Fibroblast of villous mesenchyme (primary cell): ENCODE measurements at places on chromosomes 3 and 15. TPM values are rescaled to one million over a fixed set of nuclear protein-coding genes. Genes with fewer than 3 reads are reported as not detected.

Gene CDHR4
- not detected in 2 replicates for total RNA-seq

Gene KCNH8
- total RNA-seq: not detected in 2 replicates

Gene CIB2
- total RNA-seq: 4.8 and 11.7 TPM in 2 replicates

Gene PSTPIP1
- total RNA-seq: not detected in 2 replicates

- DNase-seq: no peak
Measured at GRCh38 chr3:25257026-25257425, 171.0 kb upstream of the RARB start.

DNA sequence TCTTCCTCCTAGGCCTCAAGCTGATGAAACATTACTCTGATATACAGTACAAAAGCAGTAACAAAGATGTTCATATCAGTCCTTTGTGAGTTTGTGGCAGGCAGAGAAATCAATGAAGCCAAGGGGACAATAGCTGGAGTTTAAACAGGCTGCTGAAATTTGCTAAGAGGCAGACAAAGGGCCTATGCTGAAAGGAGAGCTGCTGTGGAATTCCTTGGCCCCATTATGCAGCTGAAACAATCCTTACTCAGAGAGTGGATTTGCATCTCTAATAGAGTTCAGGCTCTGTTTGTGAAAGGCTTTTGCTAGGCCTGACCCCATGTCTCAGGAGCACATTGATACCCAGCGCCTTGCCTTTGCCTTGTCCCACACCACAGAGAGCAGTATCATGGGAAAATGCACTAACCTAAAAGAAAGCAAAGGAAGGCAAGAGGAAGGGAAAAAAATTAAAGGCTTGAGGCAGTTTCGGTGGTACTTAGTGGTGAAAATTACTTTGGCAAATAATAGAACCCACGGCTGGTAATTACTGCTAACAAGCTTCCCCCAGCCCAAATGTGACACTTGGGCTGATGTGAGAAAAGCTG lies 195.0 kb upstream of the EPHA3 start:
- no peak for DNase-seq

DNA sequence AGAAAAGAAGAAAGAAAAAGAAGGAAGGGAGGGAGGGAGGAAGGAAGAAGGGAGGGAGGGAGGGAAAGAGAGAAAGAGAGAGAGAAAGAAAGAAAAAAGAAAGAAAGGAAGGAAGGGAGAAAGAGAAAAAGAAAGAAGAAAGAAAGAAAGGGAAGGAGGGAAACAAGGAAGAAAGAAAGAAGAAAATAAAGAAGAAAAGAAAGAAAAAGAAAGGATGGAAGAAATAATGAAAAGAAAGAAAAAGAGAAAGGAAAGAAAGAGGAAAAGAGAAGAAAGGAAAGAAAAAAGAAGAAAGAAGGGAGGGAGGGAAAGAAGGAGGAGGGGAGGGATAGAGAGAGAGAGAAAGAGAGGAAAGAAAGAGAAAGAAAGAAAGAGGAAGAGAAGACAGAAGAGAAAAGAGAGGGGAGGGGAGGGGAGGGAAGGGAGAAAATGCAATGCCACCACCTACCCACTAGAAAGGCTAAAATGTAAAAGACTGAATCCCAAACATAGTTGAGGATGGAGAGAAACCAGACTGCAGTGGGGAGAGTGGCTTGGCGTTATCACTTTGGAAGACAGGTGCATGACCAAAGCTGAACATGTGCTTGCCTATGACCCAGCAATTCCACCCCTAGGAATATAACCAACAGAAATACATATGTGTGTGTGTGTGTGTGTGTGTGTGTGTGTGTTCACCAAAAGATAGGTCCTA lies 66.9 kb upstream of the KLF13 start:
- DNase-seq: no peak

DNA sequence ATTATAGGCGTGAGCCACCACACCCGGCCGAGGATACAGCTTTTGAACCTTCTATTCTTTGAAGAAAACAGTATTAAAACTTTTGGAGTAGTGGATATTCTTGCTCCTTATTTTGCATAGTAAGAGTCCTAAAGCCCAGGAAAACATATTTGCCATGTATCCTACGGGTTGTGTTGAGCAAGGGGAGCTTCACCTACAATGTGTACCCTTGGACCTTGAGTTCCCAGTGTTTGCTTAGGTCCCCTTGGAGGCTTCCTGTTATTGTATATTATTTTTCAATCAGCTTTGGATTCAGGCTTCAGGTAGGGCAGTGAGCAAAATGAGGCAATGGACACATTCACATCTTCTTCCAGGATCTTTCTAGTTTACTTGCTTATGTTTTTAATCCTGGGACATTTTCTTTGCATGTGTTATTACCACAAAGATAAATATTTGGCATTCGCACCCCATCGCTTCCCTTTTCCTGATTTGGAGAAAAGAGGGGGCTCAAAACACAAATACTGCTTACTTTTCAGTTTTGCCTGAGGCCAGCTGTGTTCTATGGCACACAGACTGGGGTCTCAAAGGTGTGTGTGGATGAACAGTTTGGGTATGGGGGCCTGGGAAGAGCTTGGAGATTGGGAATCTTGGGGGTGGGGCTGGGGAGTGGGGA lies 88.7 kb downstream of the FNDC3B start:
- no peak for DNase-seq

- DNase-seq: peak; percentile 58
Measured at GRCh38 chr15:100849021-100849854, 30.4 kb upstream of the ALDH1A3 start.
